ENCODE measurements at places on chromosomes 5 and 9. TPM values are rescaled to one million over a fixed set of nuclear protein-coding genes. Genes with fewer than 3 reads are reported as not detected.

GRCh38 chr9:38413283-38413682, 11.0 kb downstream of the IGFBPL1 start:
- DNase-seq = no peak

- DNase-seq = no peak
Observed at GRCh38 chr9:87707805-87708506, 18.0 kb upstream of the CTSL start.

Gene FBXW5
- total RNA-seq = 157 TPM

DNA sequence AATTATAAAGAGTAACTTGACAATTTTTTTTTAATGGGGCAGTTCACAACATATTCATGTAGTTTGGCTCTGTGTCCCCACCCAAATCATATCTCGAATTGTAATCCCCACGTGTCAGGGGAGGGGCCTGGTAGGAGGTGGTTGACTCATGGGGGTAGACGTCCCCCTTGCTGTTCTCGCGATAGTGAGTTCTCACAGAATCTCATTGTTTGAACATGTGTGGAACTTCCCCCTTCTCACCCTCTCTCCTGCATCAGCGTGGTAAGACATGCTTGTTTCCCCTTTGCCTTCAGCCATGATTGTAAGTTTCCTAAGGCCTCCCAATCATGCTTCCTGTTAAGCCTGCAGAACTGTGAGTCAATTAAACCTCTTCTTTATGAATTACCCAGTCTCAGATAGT, 40.7 kb downstream of the FBXW11 start:
- DNase-seq = no peak

Gene PTGER4
- 6.2 TPM for total RNA-seq

- DNase-seq = no peak
Observed at GRCh38 chr9:133960568-133961129, 31.5 kb downstream of the VAV2 start.

GRCh38 chr9:15509931-15510788, 610 bp downstream of the PSIP1 start:
- peak; percentile 38 for DNase-seq

Gene SCGB3A2
- not detected for total RNA-seq

DNA sequence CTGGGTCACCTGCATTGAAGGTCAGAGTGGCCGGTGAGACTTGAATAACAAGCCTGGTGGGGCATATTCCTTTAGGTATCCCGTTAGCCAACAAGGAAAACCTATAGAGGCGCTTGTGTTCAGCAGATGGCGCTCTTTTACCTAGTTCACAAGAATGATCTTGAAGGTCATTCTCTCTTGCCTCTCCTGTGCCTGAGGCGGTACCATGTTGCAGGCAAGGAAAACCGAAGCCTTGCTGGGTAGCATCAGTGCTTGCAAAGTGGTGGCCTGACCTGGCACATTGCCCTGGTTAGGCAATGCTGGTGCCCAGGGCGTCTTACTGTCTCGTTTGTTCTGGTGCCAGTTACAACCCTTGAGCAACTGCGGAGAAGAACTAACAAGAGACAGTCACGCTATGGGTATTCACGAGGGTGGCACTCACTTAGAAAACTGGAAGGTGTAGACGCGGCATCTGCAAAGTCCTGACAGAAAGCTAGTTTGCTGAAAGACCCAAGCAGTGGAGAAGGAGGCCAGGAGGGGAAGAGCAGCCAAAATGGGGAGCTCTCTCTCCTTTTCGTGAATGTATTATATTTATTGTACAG, 56.7 kb downstream of the AOPEP start:
- peak; percentile 53 for DNase-seq

GRCh38 chr9:31519011-31519410, 865.4 kb upstream of the ACO1 start:
- DNase-seq = no peak

Gene PCDHGA6
- total RNA-seq = 5.6 TPM

GRCh38 chr5:176601901-176602482, 8.0 kb downstream of the GPRIN1 start:
- no peak for DNase-seq

Measured in left ventricle myocardium inferior (tissue), 1 donor.